NCI-H2107 (cell line): ENCODE measurements at places on chromosomes 16 and 17.

- DNase-seq: no peak
These were observed 249.2 kb upstream of the GSE1 start for GRCh38 chr16:85363881-85364280.

GRCh38 chr17:30084788-30085187 is 31.8 kb upstream of the NSRP1 start:
- DNase-seq: no peak

DNA sequence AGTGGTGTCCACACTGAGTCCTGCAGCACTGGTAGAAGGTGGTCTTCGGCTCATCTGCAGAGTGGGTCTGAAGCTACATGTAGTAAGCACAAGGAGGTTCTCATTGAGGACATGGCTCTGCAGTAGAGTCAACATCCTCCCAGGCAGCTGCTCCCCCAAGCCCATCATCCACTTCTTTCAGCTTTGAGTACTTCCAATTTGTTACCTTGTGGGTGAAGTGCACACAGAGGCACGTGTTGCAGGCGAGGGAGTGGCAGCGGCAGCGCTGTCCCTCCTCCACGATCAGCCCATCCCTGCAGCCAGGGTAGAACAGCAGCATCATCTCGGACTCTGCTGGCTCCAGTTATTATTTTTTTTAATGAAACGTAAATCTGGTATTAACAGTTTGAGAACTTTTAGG is 1.8 kb upstream of the SSTR2 start:
- DNase-seq: no peak

DNA sequence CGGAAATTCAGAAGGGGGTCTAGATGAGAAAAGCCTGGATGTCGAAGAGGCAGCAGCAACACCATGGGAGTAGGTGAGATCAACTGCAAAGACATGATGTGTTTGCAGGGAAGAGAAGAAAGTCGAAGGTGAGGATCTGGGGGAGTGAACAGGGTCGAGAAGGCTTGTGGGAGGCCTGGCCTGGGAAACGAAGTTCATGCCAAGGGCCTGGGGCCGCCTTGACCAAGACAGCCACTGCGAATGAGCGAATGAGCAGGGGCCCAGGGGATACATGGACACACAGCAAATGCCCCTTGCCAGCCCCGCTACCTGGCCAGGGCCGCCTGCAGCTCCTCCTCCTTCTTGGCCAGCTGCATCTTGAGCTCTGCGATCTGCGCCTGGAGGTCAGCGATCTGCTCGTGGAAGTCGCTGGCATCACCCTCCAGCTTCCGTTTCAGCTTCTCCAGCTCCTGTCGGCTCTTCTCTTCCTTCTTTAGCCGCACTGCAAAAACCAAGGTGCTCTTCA is 87.1 kb downstream of the NDE1 start:
- DNase-seq: no peak

DNA sequence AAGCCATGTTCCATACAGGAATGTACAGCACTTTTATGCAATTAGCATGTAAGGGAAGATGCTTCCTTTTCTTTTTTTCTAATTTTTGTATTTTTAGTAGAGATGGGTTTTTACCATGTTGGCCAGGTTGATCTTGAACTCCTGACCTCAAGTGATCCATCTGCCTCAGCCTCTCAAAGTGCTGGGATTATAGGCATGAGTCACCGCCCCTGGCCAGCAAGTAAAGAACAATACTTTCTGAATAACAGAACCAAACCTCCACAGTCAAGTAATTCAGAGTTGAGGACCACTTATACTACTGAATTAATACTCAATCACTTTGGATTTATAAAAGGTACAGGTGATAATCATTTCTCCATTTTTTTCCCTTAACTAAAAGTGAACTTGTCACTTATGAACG is 13.0 kb downstream of the C16orf87 start:
- DNase-seq: no peak

DNA sequence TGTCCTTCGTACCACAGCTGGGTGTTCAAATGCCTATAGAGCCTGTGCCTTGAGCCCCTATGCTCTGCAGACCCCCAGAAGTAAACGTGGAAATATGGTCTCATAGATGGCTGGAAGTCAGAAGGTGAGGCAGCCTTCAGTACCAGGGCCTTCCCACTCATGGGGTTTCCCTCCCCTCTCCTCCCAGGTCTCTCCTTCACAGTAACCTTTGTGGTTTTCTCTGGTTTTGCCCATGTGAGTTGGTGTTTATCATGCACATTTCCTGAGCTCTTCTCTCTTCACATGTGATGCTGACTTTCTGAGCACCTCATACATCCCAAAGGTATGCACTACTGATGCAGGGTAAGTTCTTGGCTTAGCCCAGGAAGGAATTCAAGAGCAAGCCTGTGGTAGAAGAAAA is 35.4 kb downstream of the TMEM114 start:
- DNase-seq: no peak

GRCh38 chr16:48091117-48091516 is 64.7 kb downstream of the ABCC12 start:
- DNase-seq: no peak

DNA sequence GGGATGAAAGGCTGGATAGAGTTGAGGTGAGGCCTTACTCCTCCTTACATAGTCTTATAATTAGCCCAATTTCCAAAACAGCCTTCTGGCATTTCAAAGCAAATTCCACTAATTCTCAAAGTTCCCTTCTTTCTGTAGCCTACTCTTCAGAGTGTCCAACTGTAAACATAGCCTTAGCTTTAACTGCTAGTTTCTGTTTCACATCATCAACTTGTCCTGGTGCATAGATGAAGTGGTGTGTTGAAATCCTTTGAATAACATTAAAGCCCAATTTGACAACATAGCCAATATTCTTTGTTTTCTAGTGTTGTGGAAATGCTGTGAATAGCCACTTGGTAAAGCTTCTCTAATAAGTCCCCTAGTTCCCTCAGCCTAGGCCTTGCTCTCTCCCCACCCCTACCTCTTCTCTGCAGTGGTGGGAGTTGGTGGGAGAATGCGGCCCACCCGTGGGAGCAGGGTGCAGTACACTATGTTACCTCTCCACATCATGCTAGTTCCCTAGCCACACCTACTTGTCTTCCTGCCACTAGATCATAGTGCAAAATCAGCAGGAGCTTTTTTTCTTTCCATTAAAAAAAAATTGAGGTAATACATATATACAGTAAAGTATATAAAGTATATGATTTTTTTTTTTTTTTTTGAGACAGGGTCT is 127.0 kb upstream of the HAS3 start:
- DNase-seq: no peak

DNA sequence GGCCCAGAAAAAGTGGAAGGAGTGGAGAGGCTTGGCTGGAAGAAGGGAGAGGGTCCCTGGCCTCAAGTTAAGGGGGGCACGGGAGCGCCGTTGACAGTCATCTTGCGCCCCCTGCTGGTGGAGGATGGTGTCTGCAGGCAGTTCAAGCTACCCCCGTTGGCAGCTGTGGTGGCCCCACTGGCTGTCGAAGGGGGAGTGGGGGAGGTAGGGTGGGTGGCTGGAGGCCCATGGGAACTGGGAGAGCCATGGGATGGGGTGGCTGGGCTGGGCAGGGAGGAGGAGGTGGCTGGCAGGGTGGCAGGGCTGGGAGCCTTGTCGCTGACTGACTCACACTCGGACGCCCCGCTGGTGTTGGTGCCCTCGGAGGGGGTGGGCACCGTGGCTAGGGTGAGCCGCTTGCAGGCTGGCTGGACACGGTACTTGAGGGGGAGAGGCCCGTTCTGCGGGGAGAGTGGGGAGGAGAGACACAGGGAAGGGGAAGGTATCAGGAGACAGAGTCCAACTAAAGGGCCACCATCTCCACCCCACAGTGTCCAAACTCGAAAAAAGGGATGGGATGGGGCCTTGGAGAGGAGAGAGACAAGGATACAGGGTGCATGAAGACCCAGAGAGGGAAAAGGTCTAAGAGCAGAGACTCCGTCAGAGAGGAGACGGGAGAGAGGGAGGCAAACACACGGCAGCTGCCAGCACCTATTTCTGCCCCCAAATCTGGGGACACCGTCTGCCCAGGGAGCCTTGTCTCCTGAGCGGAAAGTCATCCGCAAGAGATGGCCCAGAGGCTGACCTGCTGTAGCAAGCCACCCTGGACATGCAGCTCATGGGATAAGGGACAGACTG is 5.2 kb downstream of the CISD3 start:
- DNase-seq: peak; percentile 41

DNA sequence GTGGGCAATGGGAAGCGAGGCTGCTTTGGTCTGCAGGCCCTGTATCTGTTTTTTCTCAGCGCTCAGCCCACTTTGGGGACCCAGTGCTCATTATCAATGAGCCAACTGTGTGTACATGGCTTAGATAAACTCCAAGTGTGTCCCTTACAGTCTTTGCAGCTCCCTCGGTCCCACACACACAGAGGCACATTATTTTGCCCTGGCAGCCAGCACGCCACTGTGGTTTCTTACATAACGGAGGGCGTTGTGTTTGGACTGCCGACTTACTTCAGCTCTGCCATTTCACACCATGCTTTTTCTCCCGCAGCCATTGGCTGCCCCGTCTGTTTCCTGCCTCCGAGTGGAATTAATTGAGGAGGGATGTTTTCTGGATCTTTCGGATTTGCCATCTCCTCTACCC is 56.5 kb upstream of the CLEC18A start:
- no peak for DNase-seq

DNA sequence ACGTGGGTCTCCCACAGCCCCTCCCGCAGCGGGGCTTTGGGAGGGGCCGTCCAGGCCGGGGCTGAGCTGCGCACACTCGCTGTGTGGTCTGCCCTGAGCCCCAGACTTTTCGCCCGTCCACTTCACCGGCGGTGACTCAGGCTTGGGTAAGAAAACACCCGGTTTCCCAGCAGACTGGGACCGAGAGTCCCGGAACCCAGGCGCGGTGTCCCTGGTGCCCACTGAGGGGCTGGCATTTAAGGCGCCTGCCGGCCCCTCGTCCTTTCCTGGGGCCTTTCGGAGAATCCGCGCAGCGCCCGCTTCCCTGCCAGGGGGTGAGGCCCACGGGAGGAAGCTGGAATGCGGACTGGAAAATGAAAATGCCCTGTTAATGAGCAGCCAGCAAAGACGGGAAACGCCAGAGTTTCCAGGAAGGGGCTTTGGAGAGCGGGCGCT is 100.3 kb downstream of the C16orf95 start:
- no peak for DNase-seq

DNA sequence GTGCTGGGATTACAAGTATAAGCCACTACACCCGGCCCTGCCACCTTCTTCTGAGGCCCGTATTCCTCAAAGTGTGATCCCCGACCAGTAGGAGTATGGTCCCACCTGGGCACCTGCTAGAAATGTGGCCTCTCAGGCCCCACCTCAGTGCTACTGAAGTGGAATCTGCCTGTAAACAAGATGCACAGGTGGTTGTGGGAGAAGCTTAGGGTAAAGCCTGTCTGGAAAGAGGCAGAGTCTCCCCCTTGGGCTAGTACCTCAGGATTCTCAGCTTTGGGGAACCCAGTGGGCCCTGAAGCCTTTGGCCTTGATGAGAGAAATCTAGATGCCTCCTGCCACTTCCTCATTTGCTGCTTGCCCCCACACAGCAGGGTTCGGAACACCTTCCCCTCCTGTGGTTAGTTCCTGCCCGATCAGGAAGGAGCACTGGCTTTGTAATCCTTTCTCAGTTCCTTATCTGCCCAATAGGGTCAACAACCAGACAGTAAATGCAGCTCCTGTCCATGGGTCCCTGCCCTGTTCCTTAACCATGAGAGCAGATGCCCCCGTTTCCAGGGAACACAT is 25.2 kb downstream of the TK2 start:
- no peak for DNase-seq

DNA sequence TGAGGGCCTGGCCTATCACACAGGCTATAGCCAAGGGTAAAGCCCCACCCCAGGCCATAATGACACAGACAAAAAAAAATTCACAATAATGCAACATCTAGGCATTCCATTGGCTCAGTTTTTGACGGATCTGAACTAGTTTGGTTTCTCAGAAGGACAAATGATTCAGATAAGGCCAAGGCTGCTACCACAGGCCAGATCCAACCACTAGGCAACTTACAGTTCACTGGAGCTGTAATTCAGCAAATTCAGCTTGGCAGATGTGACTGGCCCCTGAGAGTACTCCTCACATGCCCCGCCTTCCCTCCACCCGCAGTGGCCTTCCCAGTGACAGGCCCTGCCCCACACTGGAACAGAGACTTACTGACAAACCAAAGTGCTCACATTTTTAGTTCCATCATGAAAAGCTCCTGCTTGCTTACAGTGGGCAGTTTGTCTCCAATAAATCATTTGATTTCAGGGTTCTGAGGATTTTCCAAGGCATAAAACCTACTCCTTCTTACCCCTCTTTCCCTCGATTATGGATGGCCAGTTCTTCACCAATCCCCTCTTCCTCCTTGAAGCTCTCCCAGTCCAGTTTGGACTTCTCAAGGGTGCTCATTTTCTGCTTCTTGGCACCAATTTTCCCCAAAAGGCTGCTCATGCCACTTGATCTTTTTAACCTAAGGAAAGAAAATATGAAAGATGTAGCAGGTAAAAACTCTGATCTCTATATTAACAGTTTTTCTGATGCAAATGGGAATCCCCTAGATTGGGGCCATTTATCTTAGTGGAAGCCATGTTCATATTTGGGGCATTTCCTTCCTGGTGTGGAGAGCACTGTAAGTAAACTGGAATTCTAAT is 53.3 kb upstream of the BCAR1 start:
- DNase-seq: no peak

DNA sequence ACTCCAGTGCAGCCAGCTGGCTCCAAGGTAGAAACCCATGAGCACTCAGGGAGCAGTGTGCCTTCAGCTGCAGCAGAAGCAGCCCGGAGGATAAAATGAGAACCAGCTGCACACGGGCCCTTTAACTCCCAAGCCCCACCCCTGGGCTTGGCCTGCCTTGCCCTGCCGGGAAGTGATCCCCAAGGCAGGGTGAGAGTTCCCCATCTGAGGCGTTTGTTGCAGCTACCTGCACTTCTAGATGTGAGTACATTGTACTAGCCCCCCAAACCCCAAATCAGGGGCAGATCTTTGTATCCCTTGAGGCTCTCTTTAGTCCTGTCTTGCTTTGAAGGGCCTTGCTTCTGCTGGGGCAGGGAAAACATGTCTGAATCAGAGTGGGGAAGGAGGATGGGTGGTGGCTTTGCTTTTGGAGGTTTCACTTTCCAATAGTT is at the start of gene MVP:
Gene MVP (plus strand): TSS at position 192 of the 431 bp plus-strand sequence. CDS start 10,088 bp downstream, outside the sequence.
- no peak for DNase-seq

DNA sequence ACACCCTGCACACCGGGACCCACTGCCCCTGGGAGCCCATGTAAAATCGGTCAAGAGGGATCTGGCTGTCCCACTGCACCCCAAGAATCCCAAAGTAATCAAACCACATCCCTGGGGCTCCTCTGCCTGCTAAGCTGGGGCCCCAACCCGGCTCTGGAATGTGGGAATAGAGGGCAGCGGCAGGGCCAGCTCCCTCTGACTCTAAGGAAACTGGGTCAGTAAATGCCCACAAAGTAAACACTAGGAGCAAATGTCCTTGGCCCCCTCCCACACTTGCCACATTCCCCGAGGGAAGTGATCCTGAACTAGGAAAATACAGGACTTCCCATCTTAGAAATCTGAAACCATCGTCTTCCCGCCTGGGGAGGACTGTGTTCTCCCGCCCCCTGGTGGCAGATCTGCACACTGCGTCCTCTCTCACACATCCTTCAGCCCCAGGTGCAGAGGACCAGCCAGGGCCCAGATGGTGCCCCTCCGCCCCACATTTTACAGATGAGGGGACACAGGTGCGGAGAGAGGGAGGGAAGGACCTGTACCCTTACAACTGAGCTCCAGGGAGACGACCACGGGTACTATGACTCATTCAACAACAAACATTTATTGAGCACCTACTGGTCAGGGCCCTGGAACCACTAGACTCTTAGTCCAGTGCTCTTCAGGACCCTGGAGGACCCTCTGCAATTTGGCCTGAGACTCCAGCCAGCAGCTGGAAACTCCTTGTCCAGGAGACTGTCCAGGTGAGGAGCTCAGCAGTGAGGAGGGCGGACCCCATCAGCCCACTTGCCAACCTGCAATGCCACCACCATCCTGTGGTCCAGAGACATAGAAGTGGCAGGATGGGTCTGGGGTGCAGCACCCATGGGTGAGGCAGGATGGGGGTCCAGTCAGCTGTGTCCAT is 10.1 kb downstream of the P3H4 start:
- DNase-seq: peak; percentile 56
